ENCODE measurements at places on chromosomes 16 and 17.

DNA sequence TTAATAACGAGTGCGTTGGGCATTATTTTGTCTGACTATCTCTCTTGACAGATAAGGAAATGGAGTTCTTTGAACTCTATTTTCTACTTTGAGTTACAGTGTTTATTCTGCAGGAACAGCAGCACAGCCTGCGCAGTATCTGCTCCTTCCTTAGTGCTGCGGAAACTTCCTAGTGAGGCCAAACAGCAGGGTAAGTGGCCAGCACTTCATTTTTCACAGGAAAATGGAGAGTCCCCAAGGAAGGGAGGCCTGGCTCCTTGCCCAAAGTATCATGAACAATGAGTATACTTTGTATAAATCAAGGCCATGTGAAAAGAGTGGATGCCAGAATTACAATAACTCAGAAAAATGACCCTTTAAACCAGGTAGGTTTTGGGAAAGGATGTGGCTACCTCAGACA lies 140.6 kb downstream of the VPS53 start:
- DNase-seq = no peak

DNA sequence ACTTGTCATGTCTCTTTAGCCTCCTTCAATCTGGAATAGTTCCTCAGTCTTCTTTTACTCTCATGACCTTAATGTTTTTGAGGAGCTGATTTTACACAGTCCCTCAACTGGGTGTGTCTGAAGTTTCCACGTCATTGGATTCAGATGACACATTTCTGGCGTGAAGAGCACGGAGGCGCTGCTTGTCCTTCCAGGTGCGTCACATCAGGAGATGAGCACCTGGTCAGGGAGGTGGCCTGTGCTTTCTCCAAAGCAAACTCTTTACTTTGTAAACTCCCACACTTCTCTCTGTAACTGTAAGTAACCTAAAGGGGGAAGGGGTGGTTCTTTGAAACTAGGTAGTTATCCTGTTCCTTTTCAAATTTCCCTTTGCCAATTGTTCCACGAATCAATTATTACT lies 52.5 kb upstream of the MNT start:
- DNase-seq = no peak

- DNase-seq = no peak
Observed at GRCh38 chr17:76251478-76252039, 11.3 kb upstream of the RNF157 start.

GRCh38 chr17:57671667-57672632 lies 73.1 kb downstream of the CCDC182 start:
- no peak for DNase-seq

DNA sequence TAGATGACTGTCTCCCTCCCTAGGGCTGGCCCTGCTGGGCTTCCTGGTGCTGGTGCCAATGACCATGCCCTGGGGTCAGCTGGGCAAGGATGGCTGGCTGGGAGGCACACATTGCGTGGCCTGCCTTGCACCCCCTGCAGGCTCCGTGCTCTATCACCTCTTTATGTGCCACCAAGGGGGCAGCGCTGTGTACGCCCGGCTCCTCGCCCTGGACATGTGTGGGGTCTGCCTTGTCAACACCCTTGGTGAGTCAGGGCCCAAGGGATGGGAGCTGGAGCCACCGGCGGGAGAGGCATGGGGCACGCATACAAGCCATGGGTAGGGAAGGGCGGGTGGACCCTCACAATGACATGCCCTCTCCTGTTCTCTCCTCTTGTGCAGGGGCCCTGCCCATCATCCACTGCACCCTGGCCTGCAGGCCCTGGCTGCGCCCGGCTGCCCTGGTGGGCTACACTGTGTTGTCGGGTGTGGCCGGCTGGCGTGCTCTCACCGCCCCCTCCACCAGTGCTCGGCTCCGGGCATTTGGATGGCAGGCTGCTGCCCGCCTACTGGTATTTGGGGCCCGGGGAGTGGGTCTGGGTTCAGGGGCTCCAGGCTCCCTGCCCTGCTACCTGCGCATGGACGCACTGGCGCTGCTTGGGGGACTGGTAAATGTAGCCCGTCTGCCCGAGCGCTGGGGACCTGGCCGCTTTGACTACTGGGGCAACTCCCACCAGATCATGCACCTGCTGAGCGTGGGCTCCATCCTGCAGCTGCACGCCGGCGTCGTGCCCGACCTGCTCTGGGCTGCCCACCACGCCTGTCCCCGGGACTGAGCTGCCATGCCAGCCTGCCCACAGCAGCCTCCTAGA lies 2.2 kb downstream of the PAQR4 start:
- no peak for DNase-seq

DNA sequence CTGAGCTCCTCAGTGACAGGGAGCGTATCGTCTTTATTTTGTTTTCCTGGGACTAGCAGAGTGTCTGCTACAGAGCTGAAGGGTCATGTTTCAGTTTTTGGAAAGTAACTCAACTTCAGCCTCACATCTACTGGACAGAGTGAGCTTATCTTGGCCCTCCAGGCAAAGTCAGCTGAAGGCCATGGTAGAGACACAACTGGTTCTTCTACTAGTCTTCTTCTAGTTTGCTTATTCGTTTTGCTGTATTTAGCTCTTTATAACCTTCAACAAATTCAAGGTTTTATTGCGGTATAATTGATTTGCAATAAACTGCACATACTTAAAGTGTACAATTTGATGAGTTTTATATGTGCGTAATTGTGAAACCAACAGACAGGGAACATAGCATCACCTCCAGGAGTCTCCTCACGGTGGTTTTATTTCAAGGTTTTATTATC lies 6.1 kb upstream of the PRKCA start:
- no peak for DNase-seq

- no peak for DNase-seq
Observed at GRCh38 chr16:12257926-12258561, 281.5 kb downstream of the SNX29 start.

DNA sequence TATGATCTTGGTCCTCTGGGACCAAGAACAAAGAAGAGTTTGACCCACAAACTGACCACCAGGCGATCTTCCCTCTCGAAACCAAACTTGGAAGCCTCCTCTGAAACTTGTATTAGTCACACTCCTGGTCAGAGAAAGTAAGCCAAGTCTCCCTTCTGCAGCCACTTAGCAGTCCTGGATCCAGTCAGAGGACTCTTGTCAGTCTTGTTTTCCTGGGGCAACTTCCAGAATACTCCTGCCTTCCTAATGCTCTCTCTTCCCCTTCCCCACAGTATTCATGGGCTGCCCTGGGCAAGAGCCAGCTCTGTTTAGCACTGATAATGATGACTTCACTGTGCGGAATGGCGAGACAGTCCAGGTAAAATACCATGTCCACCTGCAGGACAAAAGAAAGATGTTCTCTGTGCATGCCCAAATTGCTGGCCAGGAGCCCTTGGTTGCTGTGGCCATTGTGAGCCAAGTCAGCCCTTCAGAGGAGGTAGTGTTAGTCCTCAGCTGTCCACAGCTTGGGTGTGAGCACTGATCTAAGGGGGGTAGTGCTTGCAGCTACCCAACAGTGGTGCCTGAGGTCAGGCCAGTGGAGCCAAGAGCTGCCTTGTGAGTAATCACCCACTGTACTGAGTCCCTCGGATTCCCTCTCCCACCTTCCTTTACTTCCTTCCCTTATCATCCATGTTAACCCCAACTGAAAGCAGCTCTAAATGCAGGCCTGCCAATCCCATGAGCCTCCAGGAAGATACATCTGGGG lies 31.2 kb downstream of the CDH3 start:
- no peak for DNase-seq

DNA sequence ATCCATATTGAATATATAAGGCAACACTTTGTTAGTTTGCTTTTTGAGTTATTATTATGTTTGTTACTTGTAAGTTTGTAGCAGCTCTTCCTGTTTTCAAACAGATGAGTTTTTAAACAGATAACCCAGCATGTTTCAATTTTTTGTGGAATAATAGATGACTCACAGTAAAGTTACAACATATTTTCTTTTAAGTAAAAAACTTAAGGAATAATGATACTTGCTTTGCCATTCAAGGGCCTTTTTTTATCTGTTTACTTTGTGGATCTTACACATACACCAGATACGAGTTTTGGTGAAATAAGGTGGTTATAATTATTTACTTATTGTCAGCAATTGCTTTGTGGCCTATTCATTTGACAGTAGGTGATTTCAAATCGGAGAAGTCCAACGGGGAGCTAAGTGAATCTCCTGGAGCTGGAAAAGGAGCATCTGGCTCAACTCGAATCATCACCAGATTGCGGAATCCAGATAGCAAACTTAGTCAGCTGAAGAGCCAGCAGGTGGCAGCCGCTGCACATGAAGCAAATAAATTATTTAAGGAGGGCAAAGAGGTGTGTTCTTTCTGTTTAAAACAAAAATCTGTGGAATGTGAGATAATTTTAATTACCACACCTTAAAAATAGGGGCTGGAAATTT lies 66.3 kb downstream of the BPTF start:
- no peak for DNase-seq

Measured in NCI-H2081 treated with DMSO at 0.1 percent for 48 hours (cell line).